ENCODE measurements at places on chromosomes 1 and 21. TPM values are rescaled to one million over a fixed set of nuclear protein-coding genes. Genes with fewer than 3 reads are reported as not detected.

The PKLR gene
- not detected for total RNA-seq

The MFSD2A gene
- total RNA-seq: 2.9 TPM

The ABCA4 gene
- not detected for total RNA-seq

The LMX1A gene
- total RNA-seq: not detected

The CAMK1G gene
- total RNA-seq: not detected

The PDPN gene
- not detected for total RNA-seq

The DYNLT4 gene
- 0.40 TPM for total RNA-seq

The OXCT2 gene
- 0.82 TPM for total RNA-seq

The NBL1 gene
- total RNA-seq: 49.8 TPM

The ANGPTL3 gene
- total RNA-seq: not detected

The C4BPA gene
- total RNA-seq: not detected

The NECTIN4 gene
- total RNA-seq: 0.12 TPM

The EXTL1 gene
- total RNA-seq: not detected

The ZNF593OS gene
- not detected for total RNA-seq

The PRCC gene
- 68.7 TPM for total RNA-seq

The TNFRSF8 gene
- 3.8 TPM for total RNA-seq

The ZYG11A gene
- 0.23 TPM for total RNA-seq

The RYR2 gene
- 0.03 TPM for total RNA-seq

The KMO gene
- not detected for total RNA-seq

The TMCO4 gene
- 18.6 TPM for total RNA-seq

The HSD3B2 gene
- not detected for total RNA-seq

The AMY1C gene
- total RNA-seq: not detected

The VANGL2 gene
- total RNA-seq: not detected

The GBP2 gene
- 194 TPM for total RNA-seq

The ESPN gene
- 0.32 TPM for total RNA-seq

The RGSL1 gene
- total RNA-seq: not detected

Data from activated CD8-positive, alpha-beta memory T cell treated with anti-CD3 and anti-CD28 coated beads, Interleukin-2, amount 10 ng/mL, durations not matched to agents 7 days and 5 days (primary cell).